ENCODE measurements at places on chromosomes 7 and 10. TPM values are rescaled to one million over a fixed set of nuclear protein-coding genes. Genes with fewer than 3 reads are reported as not detected.

The SH2B2 gene
- 0.52 TPM for total RNA-seq

The LRRC18 gene
- total RNA-seq = under 0.01 TPM

The ARHGAP21 gene
- total RNA-seq = 126 TPM

The CPVL gene
- 0.33 TPM for total RNA-seq

The EN2 gene
- total RNA-seq = under 0.01 TPM

The CTAGE4 gene
- total RNA-seq = not detected

The CDNF gene
- total RNA-seq = 1.0 TPM

The CHRM2 gene
- total RNA-seq = not detected

The CLRN3 gene
- total RNA-seq = 0.33 TPM

The ARHGEF35 gene
- total RNA-seq = under 0.01 TPM

The ZNF365 gene
- under 0.01 TPM for total RNA-seq

The PAPOLB gene
- 0.11 TPM for total RNA-seq

The CARD11 gene
- 2.1 TPM for total RNA-seq

The MYO1G gene
- total RNA-seq = 0.17 TPM

The PLAU gene
- 1.2 TPM for total RNA-seq

The SLC13A1 gene
- total RNA-seq = not detected

The SHTN1 gene
- total RNA-seq = 0.65 TPM

The BMPER gene
- total RNA-seq = 1.1 TPM

The AFAP1L2 gene
- 0.17 TPM for total RNA-seq

The CPA2 gene
- not detected for total RNA-seq

The C7orf33 gene
- not detected for total RNA-seq

The SPDYE5 gene
- total RNA-seq = not detected

The TAS2R4 gene
- total RNA-seq = 0.33 TPM

The VSTM4 gene
- 0.65 TPM for total RNA-seq

The FAM25G gene
- not detected for total RNA-seq

The ARL3 gene
- total RNA-seq = 3.8 TPM

The AHR gene
- total RNA-seq = 112 TPM

The KCNMA1 gene
- total RNA-seq = 1.1 TPM

The WDFY4 gene
- total RNA-seq = 0.11 TPM

The DEPP1 gene
- 241 TPM for total RNA-seq

Data from dermis lymphatic vessel endothelial cell (primary cell).